Hepatocyte (in vitro differentiated cells): ENCODE measurements at places on chromosomes 2 and 18. TPM values are rescaled to one million over a fixed set of nuclear protein-coding genes. Genes with fewer than 3 reads are reported as not detected.

The TMEM185B gene
- 25.2 and 26.2 TPM in 2 replicates for total RNA-seq

DNA sequence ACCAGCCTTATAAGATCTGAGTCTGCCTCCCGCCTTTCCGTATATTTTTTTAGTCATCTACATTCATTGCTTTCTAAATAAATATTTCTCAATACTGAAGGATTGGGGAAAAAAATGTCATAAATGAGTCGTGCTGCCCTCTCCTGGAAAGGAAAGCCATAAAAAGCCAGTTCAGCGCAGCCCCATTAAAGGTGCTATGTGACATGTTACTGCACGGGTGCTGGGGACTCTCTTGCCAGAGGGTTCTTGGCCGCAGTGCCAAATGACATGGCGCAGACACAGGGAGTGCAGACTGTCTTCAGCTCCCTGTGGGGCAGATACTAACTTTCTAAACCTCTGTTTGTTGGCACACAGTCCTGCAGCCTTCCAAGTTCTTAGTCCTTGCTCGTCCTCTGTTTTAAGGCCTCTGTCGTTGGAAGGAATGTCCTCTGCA lies 53.7 kb upstream of the MAP3K20 start:
- peaks cover 5% of the 10 kb centered on the region for H3K4me1 ChIP-seq
- no peaks in the 10 kb centered on the region for H3K27me3 ChIP-seq
- no peaks in the 10 kb centered on the region for H3K36me3 ChIP-seq
- peak; percentile 48 for DNase-seq

- peaks cover 34% of the 10 kb centered on the region for H3K27me3 ChIP-seq
- no peaks in the 10 kb centered on the region for H3K4me1 ChIP-seq
- peak overlapping the region; percentile 70 for H3K4me3 ChIP-seq
- H3K27ac ChIP-seq: no peak overlapping the region
- H3K36me3 ChIP-seq: no peaks in the 10 kb centered on the region
Measured at GRCh38 chr2:56184500-56185011, 766 bp downstream of the CCDC85A start.

The PLGLB2 gene
- 13.7 and 28.5 TPM in 2 replicates for total RNA-seq

- no peaks in the 10 kb centered on the region for H3K4me1 ChIP-seq
- peak overlapping the region; percentile 64 for H3K27ac ChIP-seq
- DNase-seq: peak; percentile 26
Measured at GRCh38 chr2:145777297-145777696, 1257.4 kb upstream of the ZEB2 start.
